ENCODE measurements at places on chromosomes 4 and X. TPM values are rescaled to one million over a fixed set of nuclear protein-coding genes. Genes with fewer than 3 reads are reported as not detected.

CNKSR2 gene
- total RNA-seq, result 33.0 TPM

IQCM gene
- not detected for total RNA-seq

F11 gene
- 0.42 TPM for total RNA-seq

NDST3 gene
- 1.7 TPM for total RNA-seq

CYTL1 gene
- 6.6 TPM for total RNA-seq

CNGA1 gene
- total RNA-seq, result not detected

NXF2 gene
- total RNA-seq, result not detected

IL2 gene
- not detected for total RNA-seq

DNA sequence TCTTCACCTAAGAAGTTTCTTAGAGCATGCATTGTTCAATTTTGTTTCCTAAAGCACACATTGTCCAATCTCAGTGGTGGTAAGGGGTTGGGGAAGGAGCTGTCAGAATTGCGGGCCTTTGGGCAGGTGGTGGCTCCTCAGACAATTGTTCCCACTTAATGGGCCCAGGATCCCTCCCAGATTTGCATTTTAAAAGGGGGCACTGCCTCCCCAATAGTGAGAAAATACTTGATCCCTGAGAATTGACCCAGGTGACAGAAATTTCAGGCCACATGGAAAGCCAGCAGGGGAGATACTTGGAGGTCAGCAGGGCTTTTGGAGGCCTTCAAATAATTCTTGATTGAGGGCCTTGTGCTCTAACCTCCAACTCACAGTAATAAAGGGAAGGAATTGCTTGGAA, 217.1 kb downstream of the ZNF674 start:
- DNase-seq, result no peak

GRCh38 chrX:86604607-86605006, 456.4 kb downstream of the DACH2 start:
- no peak for DNase-seq

DNA sequence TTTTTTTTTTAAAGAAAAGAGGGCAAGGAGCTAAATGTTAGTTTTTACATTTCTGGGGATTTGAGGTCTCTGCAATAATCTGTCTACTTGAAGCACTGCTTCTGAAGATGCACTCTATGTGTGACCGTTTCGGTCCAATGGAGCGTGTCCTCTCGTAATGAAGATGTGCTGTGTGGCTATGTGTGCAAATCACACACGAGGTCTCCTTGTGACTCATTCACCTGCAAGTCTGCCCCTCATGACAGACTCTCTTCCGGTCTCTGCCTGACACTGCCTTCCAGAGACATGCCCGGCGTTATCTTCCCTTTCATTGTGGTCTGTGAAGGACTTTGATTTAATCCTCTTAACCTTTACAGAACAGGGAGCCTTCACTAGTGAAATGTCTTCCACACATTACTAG, 84.3 kb downstream of the TRAM1L1 start:
- peak; percentile 12 for DNase-seq

DNA sequence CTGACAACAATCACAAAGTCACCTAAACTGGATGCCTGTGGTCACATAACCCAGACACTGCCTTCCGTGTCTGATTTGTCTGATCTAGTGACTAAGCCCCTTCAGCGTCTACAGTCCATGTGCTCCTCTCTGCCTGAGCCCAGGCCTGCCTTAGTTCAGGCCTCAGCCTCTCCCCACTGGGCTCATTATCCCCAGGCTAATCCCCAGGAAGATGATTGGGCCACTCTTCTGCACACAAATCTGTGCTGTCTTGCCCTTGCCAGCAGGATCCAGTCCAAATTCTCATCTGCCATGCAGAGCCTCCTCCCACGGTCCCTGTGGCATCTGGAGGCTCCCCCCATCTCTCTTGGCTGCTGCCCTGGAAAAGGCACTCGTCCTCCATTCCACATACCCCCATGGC, 96.5 kb downstream of the SLC2A9 start:
- peak; percentile 7 for DNase-seq

DNA sequence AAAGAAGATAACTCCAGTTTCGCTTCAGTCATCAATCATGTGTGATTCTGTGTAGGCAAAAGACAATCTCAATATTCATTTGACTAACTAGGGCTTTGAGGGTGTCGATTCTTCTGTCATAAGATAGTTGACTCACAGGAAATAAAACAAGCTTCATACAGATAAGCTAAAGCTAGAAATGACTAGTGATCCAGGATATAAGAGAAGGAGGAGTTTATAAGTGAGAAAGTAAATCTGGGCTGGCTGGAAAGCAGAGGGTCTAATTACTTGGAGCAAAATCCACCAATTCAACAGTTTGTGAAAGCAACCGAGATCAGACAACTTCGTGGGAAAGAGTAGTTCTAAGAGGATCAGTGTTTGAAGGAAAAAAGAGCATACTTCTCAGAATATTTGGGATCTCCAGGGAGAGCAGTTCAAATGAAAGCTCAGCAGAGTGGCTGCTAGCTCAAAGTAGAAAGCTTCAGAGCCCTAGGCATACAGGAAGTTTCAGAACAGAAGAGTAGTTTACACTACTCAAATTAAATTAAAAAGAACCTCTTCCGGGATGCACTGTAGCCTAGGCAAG, 429.3 kb downstream of the INPP4B start:
- peak; percentile 3 for DNase-seq

DNA sequence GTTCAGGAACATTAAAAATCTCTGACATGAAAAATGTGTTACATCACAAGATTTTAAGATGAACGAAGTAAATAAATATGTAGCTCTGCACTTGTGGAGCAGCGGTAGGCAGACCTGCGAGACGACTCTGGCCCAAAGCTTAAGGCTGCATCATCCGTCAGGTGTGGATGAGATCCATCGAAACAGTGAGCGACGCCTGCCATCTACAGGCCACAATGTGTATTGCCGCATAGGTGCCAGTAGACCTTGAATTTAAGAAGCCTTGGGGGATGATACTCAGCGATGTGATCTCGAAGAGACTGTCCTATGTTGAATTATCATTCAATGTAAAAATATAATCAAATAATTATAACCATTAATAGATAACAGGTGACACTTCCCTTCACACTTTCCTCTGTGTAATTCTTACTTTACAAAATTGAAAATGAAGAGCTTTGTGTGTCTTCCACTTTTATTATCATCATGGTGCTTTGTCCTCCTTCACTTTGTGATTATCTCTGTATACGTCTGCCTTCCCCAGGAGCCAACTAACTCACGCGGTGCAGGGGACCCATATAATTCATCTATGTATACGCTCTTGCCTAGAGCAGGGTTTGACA, 851.0 kb downstream of the RAB28 start:
- peak; percentile 86 for DNase-seq

- no peak for DNase-seq
Observed at GRCh38 chr4:55928846-55929245, 19.9 kb upstream of the CEP135 start.

DNA sequence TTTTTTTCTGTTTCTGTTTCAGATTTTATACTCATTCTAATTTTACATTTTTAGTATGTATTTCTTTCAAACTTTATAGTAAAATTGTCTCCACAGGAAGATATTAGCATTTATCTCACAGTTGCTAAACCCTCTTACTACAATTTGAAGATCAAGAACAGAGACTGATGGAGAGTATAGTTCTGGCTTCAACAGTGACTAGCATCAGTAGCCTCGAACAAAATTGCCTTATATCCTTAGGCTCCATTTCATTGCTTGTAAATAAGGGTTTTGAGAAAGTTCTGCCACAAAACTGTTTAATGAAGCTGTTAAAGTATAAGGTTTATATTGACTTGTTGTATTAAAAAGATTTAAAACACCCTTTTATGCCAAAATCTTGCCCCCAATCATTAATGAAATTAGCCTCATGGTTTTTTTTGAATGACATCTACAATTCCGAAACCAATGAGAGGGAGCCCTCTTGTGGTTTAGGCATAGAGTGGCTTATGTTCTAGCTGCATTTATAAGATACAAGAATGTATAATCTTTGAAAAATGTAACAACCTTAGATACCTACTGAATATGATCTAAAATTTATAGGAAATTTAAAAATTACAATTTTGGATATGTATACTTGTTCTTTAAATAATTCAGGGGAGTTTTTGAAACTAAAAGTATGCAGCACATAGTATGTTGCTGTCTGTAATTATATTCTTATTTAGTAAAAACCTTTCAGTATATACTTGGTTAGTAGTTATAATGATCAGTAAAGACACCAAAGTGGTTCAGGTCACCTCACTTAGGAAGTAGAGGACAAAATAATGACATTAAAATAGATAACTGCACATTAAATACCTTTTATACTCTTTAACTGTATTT, 109.8 kb upstream of the HPGD start:
- DNase-seq, result no peak

DNA sequence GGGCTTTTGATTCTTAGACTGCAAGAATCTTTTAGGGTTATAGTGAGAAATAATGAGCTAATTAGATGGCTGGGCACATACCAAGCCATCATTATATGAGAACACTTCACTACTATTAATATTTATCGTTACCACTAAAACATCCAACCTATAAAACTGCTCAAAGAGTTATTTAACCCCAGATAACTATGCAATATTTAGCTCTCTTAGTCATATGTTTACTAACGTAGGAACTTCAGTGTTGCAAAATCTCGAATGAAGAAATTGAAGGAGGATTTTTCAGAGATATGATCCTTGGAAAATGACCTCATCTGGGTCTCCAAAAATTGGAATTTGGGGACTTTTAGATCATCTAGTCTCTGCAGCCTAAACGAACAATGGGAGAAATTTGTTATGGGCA, 265.0 kb upstream of the RPS6KA3 start:
- no peak for DNase-seq

- DNase-seq, result no peak
Observed at GRCh38 chr4:8058031-8058479, 100.6 kb downstream of the ABLIM2 start.

DNA sequence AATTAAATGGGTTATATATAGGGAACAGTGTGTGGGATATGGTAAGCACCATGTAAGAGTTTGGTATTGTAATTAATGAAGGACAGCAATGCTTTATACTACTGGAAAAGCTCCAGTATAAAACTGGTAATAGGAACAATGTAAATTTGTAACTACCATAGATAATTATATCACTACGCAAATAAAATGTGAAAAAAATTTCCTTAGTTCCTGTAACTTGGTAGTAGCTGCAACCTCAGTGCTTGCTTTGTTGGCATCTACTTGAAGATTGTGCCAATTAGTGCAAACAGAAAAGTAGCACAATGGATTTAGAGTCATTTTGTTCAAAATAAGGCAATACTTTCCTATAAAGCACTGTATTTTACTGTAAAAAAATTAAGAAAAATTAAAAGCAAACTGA, 34.4 kb upstream of the SH3RF1 start:
- no peak for DNase-seq

DNA sequence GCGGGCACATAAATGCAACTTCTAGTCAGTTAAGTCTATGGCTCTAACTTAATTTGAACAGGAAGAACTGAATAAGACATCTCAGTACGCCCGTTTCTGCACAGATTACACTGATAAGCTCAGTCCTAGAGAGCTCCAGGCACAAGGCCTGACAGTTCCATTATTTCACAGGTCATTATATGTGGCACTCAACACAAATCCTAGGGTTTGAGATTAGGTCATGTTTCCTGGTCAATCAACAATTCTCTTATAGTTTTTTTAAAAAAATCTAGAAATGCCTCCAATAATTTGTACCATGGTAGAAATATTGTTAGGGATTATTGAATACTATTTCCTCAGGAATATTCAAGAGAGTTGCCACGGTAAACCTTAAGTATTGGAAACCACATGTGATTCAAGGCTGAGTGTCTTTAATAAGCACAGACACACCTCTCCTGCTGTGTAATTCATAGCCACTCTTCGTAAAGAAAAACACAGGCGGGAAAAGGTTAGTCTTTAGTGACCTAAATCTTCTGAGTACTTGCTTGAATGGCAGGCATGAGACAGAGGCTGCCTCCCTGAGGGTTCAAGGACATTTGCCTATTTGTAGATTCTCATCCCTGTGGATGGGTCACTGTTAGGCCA, 342.9 kb upstream of the ADGRL3 start:
- no peak for DNase-seq

DNA sequence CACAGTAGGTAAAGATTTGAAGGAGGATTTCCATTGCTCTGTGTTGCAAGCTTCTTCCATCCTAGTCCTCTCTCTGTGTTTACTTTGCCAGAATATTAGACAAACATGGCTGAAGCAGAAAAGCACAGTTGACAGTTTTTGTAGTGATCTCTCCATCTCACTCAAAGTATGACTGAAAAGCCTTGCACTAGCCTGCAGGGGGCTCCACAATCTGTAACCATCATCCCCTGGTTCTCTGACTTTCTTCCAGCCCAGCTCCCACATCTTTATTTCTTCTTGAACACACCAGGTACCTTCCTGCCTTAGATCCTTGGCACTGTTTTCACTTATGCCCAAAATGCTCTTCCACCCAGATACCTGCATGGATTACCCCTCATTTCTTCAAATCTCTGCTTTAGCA, 34.1 kb upstream of the HHIP start:
- no peak for DNase-seq

DNA sequence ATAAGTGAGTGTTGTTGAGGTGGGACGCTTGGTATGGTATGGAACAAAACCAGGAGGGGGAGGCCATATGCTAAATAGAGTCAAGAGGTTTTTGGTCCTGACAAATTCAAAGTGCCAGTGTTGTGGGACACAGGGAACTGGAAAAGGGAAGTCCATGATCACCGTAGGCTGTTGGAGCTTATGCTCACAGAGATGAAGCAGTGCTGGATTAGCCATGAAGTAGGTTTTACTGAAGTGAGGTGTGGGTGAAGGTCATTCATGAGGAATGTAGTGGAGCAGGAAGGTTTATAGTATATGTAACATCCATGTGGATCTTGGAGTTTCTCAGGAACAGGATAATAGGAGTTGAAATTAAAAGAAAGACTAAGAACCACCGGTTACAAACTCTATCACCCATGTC, 256.1 kb upstream of the PITX2 start:
- DNase-seq, result no peak

GRCh38 chr4:3223346-3223745, 25.6 kb upstream of the MSANTD1 start:
- no peak for DNase-seq

- no peak for DNase-seq
Observed at GRCh38 chr4:82787342-82787741, 11.3 kb downstream of the SCD5 start.

DNA sequence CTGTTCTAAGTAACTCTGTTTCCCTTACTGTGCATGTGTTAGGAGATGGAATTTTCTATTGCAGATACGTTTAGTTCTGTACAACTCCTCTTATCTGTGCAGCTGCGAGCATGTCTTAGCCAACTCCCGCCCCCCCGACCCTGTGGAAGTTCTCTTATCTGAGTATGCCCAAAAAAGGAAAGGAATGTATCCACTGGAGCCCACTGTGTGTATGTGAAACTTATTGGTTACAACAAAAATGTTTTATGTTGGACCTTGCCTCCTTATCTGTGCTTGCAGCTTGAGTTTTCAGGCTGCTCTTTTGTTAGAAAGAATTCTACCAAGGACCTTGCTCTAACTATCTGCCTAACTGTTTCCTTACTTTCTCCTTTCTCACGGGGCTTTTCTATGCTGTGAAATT, 24.2 kb upstream of the DCAF8L2 start:
- no peak for DNase-seq
